ENCODE measurements at places on chromosomes 1 and 21. TPM values are rescaled to one million over a fixed set of nuclear protein-coding genes. Genes with fewer than 3 reads are reported as not detected.

NCMAP gene
- total RNA-seq, result 0.16 TPM

FAM163A gene
- total RNA-seq, result 0.53 TPM

IFNLR1 gene
- total RNA-seq, result 0.79 TPM

SLC6A9 gene
- 6.1 TPM for total RNA-seq

ST6GALNAC5 gene
- 42.5 TPM for total RNA-seq

RHCE gene
- total RNA-seq, result 0.85 TPM

NEGR1 gene
- total RNA-seq, result 92.3 TPM

SPRR2B gene
- total RNA-seq, result not detected

UBL4B gene
- total RNA-seq, result not detected

UBXN10 gene
- total RNA-seq, result 2.4 TPM

RAP1GAP gene
- 4.0 TPM for total RNA-seq

MPL gene
- not detected for total RNA-seq

Data from urinary bladder (tissue), 4 donors.